ENCODE measurements at places on chromosomes 12 and 14. TPM values are rescaled to one million over a fixed set of nuclear protein-coding genes. Genes with fewer than 3 reads are reported as not detected.

Gene CLEC9A
- polyA plus RNA-seq, result not detected

Gene TPPP2
- polyA plus RNA-seq, result not detected

Gene TESPA1
- not detected for polyA plus RNA-seq

Gene POTEM
- polyA plus RNA-seq, result not detected

Gene GLIPR1L1
- 4.4 TPM for polyA plus RNA-seq

Gene VWF
- 1.8 TPM for polyA plus RNA-seq

Gene ENO2
- 224 TPM for polyA plus RNA-seq

Gene DCTN2
- polyA plus RNA-seq, result 111 TPM

Gene SRRM4
- polyA plus RNA-seq, result 4.1 TPM

Gene MYF5
- not detected for polyA plus RNA-seq

Gene ART4
- polyA plus RNA-seq, result not detected

Gene ARHGDIB
- 8.2 TPM for polyA plus RNA-seq

Gene POTEG
- not detected for polyA plus RNA-seq

Gene KRT3
- not detected for polyA plus RNA-seq
